ENCODE measurements at places on chromosomes 4 and X.

DNA sequence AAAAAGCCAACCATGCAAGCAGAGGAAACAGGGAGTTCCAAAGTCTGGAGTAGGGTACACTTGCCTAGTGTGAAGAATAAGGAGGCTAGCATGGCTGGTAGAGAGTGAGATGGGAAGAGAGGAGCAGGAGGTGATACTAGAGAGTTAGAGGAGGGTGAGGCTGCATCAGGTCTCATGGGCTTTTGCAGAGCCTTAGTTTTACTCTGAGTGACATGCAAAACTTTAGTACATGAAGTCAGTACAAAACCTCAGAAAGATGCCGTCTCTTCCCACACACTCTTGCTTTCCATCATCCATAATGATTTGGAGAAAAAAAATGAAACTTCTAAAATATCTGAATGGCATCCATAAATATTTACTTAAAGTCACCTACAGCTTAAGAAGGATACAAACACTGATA lies 5.0 kb downstream of the OPRPN start:
- DNase-seq = no peak

DNA sequence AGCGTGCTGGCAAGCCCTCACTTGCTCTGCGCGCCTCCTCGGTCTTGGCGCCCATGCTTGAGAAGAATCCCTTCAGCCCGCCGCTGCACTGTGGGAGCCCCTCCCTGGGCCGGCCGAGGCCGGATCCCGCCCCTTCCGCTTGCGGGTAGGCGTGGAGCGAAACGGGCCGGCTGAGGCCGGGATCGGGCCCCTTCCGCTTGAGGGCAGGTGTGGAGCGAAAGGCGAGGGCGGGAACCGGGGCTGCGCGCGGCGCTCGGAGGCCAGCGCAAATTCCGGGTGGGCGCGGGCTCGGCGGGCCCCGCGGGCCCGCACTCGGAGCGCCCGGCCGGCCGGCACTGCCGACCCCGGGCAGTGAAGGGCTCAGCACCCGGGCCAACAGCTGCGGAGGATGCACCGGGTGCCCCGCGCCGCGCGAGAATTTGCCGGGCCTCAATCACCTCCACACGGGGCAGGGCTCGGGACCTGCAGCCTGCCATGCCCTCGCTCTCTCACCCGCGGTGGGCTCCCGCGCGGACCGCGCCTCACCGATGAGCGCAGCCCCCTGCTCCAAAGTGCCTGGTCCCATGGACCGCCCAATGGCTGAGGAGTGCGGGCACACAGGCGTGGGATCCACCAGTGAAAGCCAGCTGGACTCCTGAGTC lies 58.1 kb upstream of the GBA3 start:
- DNase-seq = no peak

- no peak for DNase-seq
These were observed 151.9 kb upstream of the DIPK2B start for GRCh38 chrX:45352611-45353010.

GRCh38 chr4:181874602-181875001 lies 368.6 kb upstream of the TENM3 start:
- no peak for DNase-seq

GRCh38 chr4:81802285-81802846 lies 330.7 kb upstream of the RASGEF1B start:
- no peak for DNase-seq

- no peak for DNase-seq
These were observed 37.6 kb downstream of the SLC7A11 start for GRCh38 chr4:138204507-138204906.

DNA sequence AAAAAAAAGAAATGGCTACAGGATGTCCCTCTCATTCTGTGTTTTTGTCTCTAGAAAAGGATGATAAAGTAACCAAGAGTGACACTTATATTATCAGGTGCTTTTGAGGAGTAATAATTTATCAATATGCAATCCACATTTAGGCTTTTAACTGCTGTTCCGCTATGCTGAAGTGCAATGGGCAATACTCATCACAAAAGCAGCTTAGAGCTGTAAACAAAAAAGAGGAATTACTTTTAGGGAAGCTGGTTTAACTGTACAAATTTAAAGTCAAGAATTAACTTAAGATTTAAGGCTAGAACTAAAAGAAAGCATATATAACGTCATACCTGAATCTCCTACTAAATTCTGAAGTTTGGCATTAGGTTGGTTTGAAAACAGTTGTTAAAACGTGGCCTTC lies 93.5 kb upstream of the DDX3X start:
- no peak for DNase-seq

GRCh38 chrX:118595501-118596042 lies 100.0 kb downstream of the DOCK11 start:
- DNase-seq = no peak

GRCh38 chr4:22477136-22477812 lies 38.6 kb downstream of the ADGRA3 start:
- DNase-seq = no peak

DNA sequence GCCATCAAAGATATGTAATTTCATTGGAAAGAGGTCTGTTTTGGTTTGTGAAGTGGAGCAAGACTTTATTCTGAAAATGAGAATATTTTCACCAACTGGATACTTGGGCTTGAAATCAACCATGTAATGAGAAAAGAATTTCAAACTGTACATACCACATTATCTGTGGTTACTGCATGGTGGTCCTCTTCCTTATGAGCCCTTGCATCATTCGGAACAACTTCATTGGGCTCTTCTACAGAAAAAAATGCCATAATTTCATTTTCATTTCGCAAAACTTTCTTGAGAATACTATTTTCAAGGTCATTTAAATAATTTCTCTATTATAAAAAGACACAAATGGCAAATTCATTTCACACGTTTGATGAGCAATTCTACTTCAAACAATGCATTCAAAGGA lies 148.6 kb upstream of the RPS6KA6 start:
- DNase-seq = no peak

DNA sequence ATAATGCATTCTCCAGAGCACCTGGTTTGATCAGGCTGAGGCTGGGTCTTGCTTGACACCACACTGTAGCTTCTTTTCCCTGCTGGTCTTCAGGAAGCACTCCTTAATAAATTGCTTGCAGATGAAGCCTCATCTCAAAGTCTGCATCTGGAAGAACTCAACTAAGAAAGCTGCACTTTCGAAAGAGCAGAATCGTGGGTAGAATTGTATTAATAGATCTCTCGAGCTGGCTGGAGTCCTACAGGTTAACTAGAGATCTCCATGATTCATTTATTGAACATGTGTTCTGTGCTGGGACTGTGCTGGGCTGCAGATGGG lies 152.7 kb downstream of the STK32B start:
- DNase-seq = no peak

GRCh38 chr4:59243038-59243437 lies 1957.1 kb upstream of the ADGRL3 start:
- DNase-seq = peak; percentile 60

DNA sequence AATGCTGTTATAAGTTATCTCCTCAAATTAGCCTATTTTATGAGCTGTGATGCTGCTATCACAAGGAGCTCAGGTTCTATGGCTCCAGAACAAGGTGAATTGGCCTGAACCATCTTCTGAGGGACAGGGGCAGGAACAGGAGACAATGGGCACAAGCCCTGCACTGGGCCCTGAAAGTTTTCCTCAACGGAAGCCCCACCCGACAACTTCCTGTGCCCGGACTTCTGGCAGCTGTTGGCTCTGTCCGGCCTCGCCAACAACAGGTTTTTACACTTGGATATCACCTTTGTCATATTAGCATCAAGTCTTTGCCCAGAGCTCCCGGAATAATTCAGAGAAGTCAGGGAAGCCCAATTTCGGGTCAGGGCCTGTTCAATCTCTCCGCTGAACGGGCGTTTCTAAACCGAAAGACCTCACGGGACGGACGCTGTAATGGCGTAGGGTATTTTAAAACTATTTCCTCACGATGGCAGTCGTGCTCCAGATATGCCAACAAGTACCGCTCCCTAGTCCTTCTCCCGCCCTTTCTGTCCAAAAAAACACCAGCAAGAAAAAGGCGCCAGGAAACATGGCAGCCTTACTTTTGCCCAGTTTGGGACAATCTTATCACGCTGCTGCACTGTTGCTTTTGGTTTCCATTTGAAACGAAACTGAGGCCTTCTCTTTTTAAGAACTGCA lies 201.0 kb upstream of the STK26 start:
- DNase-seq = no peak

GRCh38 chr4:119070301-119070700 lies 65.3 kb upstream of the MYOZ2 start:
- DNase-seq = no peak

GRCh38 chrX:1534301-1535168 lies 2.5 kb downstream of the P2RY8 start:
- peak; percentile 30 for DNase-seq

DNA sequence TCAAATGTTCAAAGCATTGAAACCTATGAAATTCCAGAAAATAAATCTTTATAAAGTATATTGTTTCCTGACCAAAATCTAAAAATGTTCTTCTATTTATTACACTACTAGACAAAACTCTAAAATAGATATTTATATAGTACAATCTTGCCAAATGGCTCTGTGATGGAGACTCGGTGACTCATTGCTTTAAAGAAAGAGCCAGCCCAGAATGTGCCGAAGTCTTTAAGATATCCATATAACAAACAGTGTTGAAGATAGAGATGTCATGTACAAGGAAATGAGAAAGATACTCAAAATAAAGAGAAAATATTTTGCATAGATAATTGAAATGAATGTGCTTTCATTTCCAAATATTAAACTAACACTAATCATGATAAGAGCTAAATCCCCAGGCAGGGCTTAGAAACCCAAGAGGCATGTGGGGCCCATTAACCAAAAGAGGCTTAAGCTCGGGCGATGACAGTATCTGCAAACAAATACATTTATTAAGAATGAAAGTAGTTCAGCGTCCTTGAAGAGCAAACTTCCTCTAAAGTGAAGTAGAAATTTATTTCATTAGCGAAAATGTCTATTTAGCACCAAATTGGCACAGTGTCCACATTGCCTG lies 102.1 kb upstream of the FAM9B start:
- DNase-seq = no peak

- DNase-seq = no peak
These were observed 6.9 kb downstream of the UBA1 start for GRCh38 chrX:47200385-47201150.

DNA sequence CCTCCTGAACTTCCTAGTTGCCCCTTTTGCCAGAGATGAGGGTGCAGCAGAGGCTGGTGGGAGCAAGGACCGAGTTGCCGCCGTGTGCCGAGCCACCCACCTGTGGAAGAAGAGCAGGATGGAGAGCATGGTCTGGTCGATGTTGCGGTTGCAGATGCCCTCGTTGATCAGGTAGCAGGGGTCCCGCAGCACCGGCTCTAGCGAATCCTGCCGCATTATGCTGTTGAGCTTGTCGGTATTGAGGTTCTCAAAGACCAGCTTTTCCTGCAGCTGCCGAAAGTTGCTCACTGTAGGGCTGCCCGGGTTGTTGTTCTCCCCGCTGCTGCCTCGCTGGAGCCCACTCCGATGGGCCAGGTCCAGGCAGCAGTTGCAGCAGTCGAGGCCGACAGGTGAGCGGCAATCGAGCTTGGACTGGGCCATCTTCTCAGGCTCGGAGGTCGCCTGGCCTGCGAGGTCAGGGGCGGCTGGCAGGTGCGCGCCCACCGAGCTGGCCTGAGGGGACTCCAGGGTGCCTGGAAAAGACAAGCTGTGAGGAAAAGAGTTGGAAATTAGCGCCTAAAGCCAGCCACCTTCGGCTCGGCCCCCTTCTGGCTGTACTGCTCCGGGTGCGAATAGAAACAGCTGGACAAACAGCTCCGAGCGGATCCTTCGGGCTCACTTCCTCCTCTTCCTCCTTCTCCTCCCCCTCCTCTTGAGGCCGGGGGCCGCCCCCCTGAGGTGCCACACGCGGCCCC lies 420 bp downstream of the TSC22D3 start:
- no peak for DNase-seq

Measured in GF-D8 (cell line).